ENCODE measurements at places on chromosomes 5 and 9. TPM values are rescaled to one million over a fixed set of nuclear protein-coding genes. Genes with fewer than 3 reads are reported as not detected.

GRCh38 chr5:136195971-136196820 lies 3.2 kb upstream of the SMIM32 start:
- DNase-seq = no peak

DNA sequence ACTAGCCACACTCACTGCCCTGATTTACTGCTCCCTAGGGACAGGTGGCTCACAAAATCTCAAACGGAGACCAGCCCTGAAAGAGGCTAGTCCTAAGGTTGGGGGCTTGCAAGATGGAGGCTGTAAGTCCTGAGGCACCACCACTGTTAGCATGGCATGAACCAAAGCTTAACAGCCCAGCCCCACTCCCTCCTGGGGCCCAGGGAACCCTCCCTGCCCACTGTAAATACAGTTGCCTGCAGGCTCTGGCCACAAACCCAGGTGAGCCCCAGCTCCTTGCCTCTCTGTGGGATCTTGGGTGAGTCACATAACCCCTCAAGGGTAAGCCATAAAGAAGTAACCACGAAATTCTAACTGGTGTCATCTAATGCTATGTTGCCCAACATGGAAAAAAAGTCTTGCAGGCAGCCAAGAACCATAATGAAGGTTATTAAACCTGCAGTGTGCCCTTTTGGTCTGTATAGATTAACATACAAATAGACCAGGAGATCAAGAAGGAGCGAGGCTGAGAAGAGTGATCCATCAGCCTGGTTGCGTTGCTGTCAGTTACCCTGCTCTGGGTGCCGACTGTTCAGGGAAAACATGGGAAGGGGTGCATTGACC lies 1.7 kb upstream of the POMT1 start:
- peak; percentile 8 for DNase-seq

Gene ERBIN
- 60.1 TPM for total RNA-seq

GRCh38 chr5:101663543-101663942 lies 632.5 kb downstream of the SLCO4C1 start:
- no peak for DNase-seq

GRCh38 chr5:107203243-107203642 lies 467.5 kb downstream of the EFNA5 start:
- DNase-seq = no peak

GRCh38 chr9:18427691-18428090 lies 46.3 kb upstream of the ADAMTSL1 start:
- DNase-seq = peak; percentile 52

GRCh38 chr5:172499287-172499686 lies 45.0 kb upstream of the SH3PXD2B start:
- DNase-seq = no peak

- no peak for DNase-seq
These were observed 1.1 kb upstream of the LPAR1 start for GRCh38 chr9:111039231-111039906.

Gene SPATA31A1
- total RNA-seq = not detected

DNA sequence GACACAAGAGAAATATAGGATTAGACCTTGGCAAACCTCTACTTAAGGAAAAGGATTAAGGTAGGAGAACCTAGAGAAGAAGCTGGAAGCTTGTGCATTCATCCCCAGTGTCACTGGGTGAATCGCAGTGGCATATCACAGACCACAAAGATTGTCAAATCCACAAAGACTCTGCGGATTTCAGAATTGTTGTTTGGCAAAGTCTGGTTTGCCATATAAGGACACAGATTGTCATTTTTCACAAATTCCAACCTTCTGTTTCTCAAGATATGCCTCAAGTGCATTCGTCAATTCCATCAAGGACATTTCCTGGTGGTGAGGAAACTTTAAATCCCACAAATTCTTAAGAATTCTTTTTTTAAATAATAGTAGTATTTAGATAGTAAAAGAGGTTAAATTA lies 395.1 kb upstream of the PAPPA start:
- DNase-seq = no peak

DNA sequence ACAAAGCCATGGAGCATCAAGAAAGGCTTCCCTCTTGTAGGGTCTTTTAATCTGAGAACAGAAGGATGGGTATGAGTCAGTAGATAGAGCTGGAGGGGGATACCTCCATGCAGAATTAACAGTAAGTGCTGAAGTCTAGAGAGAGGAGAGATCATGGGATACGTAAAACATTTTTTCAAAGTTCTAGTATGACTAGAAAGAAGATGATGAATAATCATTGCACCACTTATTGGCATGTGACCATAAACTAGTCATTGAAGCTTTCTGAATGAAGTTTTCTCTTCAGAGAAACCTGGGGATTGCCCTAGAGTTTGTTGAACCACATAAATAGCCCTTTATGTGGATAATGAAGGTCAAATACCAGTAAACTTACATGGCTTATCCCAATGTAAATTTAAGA lies 48.6 kb upstream of the PTPRD start:
- no peak for DNase-seq

GRCh38 chr5:133317558-133317957 lies 265.7 kb downstream of the HSPA4 start:
- no peak for DNase-seq

DNA sequence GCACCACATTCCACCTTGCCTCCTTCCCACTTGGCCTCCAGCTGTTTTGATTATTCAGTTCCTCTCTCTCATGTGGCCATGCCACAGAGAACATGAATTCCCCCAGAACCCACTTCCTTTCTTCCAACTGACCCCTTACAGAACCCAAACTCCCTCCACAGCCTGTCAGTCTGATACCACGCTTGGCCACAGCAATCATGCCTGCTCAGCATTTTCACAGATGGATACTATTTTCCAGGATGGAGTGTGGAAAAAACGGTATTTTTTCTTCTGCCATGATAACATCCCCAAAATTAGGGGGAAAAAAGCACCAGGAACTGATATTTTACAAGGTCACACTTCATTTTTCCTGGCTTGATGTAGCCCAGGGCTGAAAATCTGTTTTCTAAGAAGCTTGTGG lies 34.9 kb upstream of the SLIT3 start:
- DNase-seq = no peak

GRCh38 chr5:76582230-76583162 lies 40.7 kb downstream of the F2RL2 start:
- DNase-seq = no peak

DNA sequence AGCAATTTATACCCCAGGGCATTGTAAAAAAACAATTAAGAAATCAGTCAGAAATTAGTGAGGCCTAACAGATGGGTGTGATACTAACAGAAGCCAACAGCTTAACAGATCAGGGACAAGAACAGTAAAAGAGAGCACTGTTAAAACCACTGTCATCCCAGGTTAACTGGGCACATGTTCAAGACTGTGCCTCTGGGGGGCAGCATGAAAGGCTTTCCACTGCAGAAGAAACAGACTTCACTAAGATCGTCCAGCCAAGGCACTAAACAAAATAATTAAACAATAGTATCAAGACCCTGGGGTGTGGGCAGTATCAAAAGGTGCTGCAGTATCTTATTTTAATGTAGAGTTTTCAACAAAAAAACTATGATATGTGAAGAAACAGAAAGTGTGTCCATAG lies 43.5 kb downstream of the FBN2 start:
- DNase-seq = no peak

DNA sequence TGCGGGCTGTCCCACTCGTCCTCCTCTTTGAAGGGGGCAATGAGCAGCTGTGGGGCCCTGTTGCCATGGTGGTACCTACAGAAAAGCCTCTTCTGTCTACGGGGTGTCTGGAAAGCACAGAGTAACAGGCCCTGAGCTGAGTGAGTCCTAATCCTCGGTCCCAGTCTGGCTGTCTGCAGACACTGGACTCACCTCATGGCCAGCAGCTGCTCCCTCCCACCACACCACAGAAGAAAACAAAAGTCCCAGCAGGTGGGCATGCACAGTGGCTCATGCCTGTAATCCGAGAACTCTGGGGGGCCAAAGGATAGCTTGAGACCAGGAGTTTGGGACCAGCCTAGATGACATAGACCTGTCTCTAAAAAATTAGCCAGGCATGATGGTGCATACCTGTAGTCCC lies 19.9 kb downstream of the P4HA2 start:
- DNase-seq = no peak

DNA sequence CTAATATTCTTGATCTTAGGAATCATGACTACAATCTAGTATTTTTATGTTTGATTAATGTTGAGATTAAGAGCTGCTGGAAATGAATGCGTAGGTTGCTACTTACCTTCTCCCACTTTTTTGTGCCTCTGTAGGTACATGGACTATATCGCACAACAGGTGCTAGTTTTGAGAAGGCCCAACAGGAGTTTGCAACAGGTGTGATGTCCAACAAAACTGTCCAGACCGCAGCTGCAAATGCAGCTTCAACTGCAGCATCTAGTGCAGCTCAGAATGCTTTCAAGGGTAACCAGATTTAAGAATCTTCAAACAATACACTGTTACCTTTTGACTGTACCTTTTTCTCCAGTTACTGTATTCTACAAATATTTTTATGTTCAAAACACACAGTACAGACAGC lies 115.0 kb downstream of the SCAMP1 start:
- DNase-seq = no peak

DNA sequence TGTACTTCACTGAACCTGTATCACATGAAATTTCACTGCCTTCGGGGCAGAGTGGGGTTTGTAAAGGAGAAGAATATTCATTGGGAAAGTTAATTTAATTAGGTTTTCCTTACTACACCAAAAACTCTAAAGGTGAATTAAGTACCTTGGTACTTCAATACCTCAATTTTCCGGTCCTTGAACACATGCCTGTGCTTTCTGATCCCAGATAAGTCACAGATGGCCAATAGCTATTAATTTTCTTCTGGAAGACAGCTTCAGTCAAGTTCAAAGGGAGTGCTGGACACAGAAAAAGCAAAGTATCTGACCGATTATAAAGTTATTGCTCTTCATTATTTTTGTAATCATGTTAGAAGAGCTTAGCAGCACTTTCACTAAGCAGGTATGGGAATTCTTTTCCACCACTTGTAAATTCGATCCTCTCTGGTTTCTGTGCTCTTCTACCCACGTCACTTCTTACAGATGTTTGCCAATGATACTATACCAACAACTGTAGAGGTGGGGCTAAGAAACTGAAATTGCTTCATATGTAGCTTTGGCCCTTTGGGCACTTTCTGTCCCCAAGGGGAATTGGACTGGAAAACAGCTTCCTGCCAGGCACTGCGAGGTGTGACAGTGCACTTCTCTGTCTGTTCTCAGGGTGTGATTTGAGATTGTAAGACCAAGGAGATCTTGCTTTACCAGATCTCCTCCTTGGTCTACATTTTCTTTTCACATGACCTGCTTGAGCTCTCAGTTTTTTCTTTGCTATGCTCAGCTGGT lies 164.0 kb downstream of the CCDC192 start:
- DNase-seq = no peak

Gene POC5
- 7.8 TPM for total RNA-seq

Gene HK3
- total RNA-seq = not detected

Gene SPEF2
- total RNA-seq = 0.76 TPM

Gene OSMR
- total RNA-seq = 12.8 TPM

Gene HTR4
- not detected for total RNA-seq

- peak; percentile 72 for DNase-seq
These were observed 31.8 kb upstream of the ORM1 start for GRCh38 chr9:114291064-114291474.

- DNase-seq = no peak
These were observed 401.1 kb downstream of the SLCO4C1 start for GRCh38 chr5:101894985-101895384.

- peak; percentile 46 for DNase-seq
These were observed 8.2 kb upstream of the TOR4A start for GRCh38 chr9:137269231-137269772.

- DNase-seq = peak; percentile 59
These were observed 15.2 kb downstream of the PTGES start for GRCh38 chr9:129737479-129738274.

Gene CARTPT
- not detected for total RNA-seq

DNA sequence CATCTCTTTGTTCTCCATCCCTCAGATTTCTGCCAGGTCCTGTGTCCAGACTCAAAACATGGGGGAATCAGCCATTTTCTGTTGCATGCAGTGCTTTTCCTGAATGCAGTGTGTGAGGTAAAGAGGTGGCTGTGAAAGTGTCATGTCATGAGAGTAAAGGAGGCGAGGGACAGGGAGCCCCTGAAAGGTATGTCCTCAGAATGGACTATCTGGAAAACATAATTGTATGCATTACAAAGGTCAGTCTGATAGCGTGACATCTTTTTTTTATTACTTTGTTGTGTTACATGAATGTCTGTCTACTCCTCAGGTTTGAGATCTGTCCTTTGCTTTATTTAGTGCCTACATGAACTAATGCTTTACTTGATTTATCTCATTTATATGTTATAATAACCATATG lies 239.1 kb downstream of the MAN2A1 start:
- DNase-seq = no peak

Gene MARVELD2
- total RNA-seq = 7.1 TPM

- no peak for DNase-seq
These were observed 164.4 kb upstream of the FOXD4L5 start for GRCh38 chr9:65449423-65449822.

DNA sequence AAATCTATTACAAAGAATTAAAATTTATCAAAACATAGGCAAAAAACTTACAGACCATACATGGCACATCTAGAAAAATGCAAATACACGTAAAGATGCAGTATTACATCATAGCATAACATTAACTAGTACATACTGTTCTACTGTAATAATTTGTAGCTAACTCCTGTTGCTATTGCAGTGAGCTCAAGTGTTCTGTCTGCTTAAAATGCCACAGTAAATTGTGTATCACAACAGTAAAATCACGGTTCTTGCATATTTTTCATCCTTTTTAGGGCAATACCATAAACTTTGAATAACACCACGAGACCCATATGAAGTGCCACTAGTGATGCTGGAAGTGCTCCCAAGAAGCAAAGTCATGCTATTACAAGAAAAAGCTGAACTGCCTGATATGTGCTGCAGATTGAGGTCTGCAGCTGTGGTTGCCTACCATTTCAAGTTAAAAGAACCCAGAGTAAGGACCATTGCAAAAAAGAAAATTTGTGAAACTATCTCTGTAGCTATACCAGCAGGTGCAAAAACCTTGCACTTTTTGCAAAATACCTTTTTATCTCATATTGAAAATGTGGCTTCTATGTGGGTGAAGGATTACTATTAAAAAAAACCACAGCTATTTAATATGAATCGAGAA lies 14.2 kb downstream of the HOMER1 start:
- DNase-seq = no peak

GRCh38 chr9:68978066-68978465 lies 35.8 kb downstream of the PRKACG start:
- DNase-seq = no peak

DNA sequence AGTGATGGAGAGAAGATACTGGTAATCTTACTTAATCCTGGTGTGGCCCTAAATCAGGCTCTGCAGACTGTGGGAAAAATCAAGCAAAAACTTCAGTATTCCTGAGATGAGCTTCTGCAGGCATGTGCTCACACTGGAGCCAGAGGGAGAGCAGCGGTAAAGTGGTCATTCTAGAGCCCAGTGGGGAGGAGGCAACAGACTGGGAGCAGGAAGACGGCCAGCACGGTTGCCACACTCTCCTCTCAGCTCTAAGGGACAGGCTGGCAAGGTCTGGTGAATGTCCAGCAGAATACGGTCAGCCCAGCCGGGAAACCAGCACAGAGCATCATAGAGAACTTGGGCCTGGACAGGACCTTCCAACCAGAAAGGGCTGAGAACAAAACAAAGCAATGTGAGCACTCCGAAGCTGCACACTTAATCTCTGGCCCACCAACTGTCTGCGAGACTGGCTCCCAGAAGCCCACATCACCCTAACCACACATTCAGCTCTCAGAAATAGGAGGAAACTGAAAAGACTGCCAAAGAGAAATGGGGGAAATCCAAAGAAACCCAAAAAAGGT lies 30.3 kb downstream of the MED27 start:
- DNase-seq = no peak
